Endothelial cell (in vitro differentiated cells): ENCODE measurements at places on chromosomes 3 and 15.
A peak's percentile ranks its signal among the peaks of the same experiment; 100 is the strongest.

- no peaks in the 10 kb centered on the region for H3K4me1 ChIP-seq
- no peak for DNase-seq
- no peak overlapping the region for H3K4me3 ChIP-seq
- H3K27ac ChIP-seq: no peak overlapping the region
- peaks cover 2% of the 10 kb centered on the region for H3K27me3 ChIP-seq
These were observed 53.6 kb downstream of the VGLL3 start for GRCh38 chr3:86937306-86937791.

GRCh38 chr15:65824941-65825544, 33.0 kb upstream of the DENND4A start:
- DNase-seq: no peak
- no peak overlapping the region for H3K4me3 ChIP-seq
- peaks cover 3% of the 10 kb centered on the region for H3K27me3 ChIP-seq
- H3K27ac ChIP-seq: peak overlapping the region; percentile 24

GRCh38 chr3:177590826-177591225, 393.5 kb upstream of the TBL1XR1 start:
- no peaks in the 10 kb centered on the region for H3K36me3 ChIP-seq
- H3K4me3 ChIP-seq: no peak overlapping the region
- peaks cover 14% of the 10 kb centered on the region for H3K4me1 ChIP-seq
- no peak for DNase-seq

DNA sequence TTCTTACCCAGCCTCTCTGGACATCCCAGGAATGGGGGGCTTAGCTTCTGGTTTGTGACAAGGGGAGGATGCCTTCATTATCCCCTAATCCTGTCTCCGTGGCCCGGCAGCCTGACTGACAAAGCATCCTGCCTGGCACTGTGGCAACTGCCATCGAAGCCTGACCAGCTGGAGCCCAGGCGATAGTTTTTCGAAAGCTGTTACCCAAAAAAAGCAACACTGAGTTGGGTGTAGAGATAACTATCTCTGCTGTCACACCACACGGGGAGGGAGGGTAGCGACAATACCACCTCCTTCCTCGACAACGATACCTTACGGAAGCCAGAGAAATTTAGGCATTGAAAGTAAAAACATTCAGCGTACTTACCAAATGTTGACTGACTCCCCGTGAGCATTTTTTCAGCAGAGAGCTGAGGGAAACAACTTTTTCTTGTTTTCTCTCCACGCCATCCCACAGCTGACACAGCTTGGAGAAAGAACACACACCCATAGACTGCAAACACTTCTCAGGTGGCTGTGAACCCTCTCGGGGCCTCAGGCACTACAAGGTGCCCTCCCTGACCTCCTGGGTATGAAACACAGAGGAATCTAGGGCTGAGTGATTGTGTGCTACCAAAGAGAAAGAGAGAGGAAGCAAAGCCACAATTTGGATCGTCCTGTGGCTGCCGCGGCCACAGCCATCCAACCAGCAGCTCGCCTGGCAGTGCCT, 361.9 kb upstream of the ICE2 start:
- H3K4me3 ChIP-seq: no peak overlapping the region
- H3K27me3 ChIP-seq: peaks cover 4% of the 10 kb centered on the region
- no peaks in the 10 kb centered on the region for H3K36me3 ChIP-seq

GRCh38 chr3:28590216-28590615, 241.6 kb upstream of the AZI2 start:
- DNase-seq: no peak
- no peaks in the 10 kb centered on the region for H3K36me3 ChIP-seq
- no peaks in the 10 kb centered on the region for H3K4me1 ChIP-seq
- no peaks in the 10 kb centered on the region for H3K27me3 ChIP-seq
- no peak overlapping the region for H3K27ac ChIP-seq

DNA sequence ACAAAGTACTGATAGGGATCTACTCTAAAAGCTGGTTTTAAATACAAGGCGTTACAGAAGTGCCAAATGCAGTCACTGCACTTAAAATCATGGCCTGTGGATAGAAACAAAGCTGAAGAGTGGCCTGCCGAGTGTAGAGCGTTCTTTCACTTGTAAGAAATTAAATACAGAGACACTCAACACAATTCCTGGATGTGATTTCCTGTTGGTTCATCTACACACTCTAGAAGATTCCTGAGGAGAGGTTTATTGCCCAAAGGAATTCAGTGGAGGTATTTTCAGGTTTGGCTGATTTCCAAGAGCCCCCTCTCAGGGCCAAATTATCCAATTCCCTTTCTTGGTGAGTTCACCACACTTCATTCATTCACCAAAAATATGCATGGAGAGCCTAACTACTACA, 200.3 kb upstream of the IL12A start:
- H3K27ac ChIP-seq: peak overlapping the region; percentile 62
- DNase-seq: no peak
- no peaks in the 10 kb centered on the region for H3K36me3 ChIP-seq
- peaks cover 28% of the 10 kb centered on the region for H3K4me1 ChIP-seq

DNA sequence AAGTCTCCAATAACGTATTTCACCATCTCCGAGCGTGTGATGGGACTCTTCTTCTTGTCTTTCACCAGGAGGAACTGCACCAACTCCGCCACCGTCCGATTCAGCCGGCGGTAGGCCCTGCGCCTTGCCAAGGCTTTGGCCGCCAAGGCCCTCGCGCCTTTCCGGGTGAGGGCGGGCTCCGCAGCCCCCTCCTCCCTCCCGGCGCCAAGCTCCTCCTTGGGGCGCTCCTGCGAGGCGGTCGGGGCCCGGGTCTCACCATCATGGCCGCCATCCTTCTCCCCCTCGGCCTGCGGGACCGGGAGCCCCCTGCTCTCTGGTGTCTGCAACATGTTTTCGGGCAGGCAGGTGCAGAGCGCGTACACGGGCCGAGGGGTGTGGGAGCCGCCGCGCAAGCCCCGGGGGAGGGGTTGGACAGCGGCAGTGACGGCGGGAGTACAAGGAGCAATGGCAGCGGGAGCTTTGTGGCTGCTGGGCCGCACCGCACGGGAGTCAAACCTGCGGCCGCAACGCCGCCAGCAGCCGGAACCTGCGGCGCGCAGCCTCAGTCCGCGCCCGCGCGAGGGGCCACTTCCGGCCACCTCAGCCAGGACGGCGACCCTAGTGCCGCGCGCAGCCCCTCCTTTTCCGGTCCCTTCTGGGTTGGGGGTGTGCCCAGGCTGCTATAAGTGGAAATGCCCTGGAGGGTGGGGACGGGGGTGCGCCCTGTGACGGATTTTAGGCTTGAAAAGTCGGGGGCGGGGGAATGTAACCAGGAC, at the start of gene MAGEF1:
MAGEF1 (minus strand) TSS at position 572 of the 755 bp plus-strand sequence; CDS start at position 329, 243 bp downstream.
- H3K27ac ChIP-seq: peak within 1 kb of the TSS; percentile 81
- peak within 1 kb of the TSS; percentile 98 for H3K4me3 ChIP-seq
- DNase-seq: peak; percentile 67
- H3K4me1 ChIP-seq: peaks cover 27% of the 10 kb centered on the region

- H3K36me3 ChIP-seq: peaks cover 18% of the 10 kb centered on the region
- H3K27me3 ChIP-seq: peaks cover 3% of the 10 kb centered on the region
- peak overlapping the region; percentile 51 for H3K4me3 ChIP-seq
- peaks cover 33% of the 10 kb centered on the region for H3K4me1 ChIP-seq
- no peak overlapping the region for H3K27ac ChIP-seq
These were observed 1.8 kb downstream of the TMEM115 start for GRCh38 chr3:50357481-50357880.

DNA sequence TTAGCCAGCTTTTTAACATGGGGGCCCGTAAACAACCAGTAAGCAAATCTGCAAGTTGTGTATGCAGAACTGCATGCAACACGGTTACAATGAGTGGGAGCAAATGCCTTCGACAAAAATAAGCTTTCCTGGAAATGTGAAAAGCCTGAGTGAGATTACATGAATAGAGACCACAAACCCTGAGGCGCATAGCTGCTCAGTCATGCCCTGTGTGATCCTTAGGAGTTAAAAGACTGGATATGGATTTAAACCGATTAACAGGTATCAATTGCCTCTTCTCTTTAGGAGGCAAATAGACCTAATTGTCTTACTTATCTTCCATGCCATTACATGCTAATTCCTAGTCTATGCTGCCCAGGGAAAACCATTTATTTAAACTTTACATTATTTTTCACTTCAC, 810.3 kb downstream of the ROBO1 start:
- H3K36me3 ChIP-seq: no peaks in the 10 kb centered on the region
- no peaks in the 10 kb centered on the region for H3K27me3 ChIP-seq
- no peak overlapping the region for H3K4me3 ChIP-seq
- no peak for DNase-seq
- no peak overlapping the region for H3K27ac ChIP-seq
- peaks cover 3% of the 10 kb centered on the region for H3K4me1 ChIP-seq

- H3K4me1 ChIP-seq: peaks cover 6% of the 10 kb centered on the region
- no peak for DNase-seq
- no peaks in the 10 kb centered on the region for H3K36me3 ChIP-seq
- no peak overlapping the region for H3K4me3 ChIP-seq
These were observed 114.3 kb downstream of the TGFBR2 start for GRCh38 chr3:30720586-30721313.

DNA sequence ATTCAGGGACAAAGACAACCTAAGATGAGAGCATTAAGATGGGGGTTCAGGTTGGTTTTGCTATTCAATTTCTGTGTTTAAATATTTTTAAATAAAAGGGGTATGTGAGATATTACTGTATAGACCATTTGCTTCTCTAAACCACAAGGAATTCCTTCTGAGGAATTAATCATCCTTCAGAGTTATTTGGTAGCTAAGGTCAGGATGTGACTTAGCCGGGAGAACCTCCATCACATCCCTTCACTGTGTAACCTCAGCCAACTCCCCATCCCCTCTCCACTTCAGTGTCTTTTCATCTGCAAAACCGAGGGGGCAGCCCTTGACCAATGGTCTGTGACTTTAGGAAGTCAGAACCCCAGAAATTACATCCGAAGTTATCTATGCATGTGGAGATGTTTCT, 48.7 kb upstream of the SKOR1 start:
- H3K27me3 ChIP-seq: peaks cover 2% of the 10 kb centered on the region
- no peak overlapping the region for H3K27ac ChIP-seq
- H3K36me3 ChIP-seq: no peaks in the 10 kb centered on the region
- no peak for DNase-seq

GRCh38 chr3:4645468-4645867, 152.3 kb downstream of the ITPR1 start:
- H3K36me3 ChIP-seq: peaks cover 29% of the 10 kb centered on the region
- DNase-seq: no peak
- no peaks in the 10 kb centered on the region for H3K27me3 ChIP-seq
- H3K4me1 ChIP-seq: peaks cover 16% of the 10 kb centered on the region
- H3K27ac ChIP-seq: no peak overlapping the region

DNA sequence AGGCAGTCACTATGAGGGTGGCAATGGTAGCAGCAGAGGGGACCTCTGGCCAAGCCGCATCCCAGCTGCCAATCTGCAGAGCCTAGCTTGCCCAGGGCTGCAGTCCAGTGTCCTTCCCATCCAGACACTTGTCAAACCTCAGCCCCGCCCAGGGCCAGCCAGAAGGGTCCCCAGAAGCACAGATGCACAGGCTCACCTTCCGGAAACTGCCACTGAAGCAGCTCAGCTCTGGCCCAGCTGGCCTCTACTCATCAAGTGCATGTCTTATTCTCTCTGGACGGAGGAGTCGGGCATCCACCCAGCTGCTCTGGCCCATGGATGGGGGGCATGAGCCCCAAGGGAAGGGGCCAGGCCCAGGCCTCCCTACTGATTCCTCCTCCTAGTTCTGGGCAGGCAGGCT, 69.2 kb downstream of the DNAJB8 start:
- H3K36me3 ChIP-seq: no peaks in the 10 kb centered on the region
- no peak overlapping the region for H3K27ac ChIP-seq
- no peak overlapping the region for H3K4me3 ChIP-seq
- peaks cover 6% of the 10 kb centered on the region for H3K27me3 ChIP-seq

GRCh38 chr3:119731560-119732343, 28.9 kb downstream of the CFAP91 start:
- no peaks in the 10 kb centered on the region for H3K27me3 ChIP-seq
- no peak overlapping the region for H3K27ac ChIP-seq
- H3K36me3 ChIP-seq: no peaks in the 10 kb centered on the region
- no peak for DNase-seq
- H3K4me1 ChIP-seq: no peaks in the 10 kb centered on the region
- H3K4me3 ChIP-seq: no peak overlapping the region

- H3K27me3 ChIP-seq: peaks cover 4% of the 10 kb centered on the region
- H3K27ac ChIP-seq: no peak overlapping the region
- H3K4me1 ChIP-seq: peaks cover 4% of the 10 kb centered on the region
- no peak overlapping the region for H3K4me3 ChIP-seq
- peak; percentile 13 for DNase-seq
These were observed 145.4 kb upstream of the PROK2 start for GRCh38 chr3:71930056-71930991.

- DNase-seq: no peak
- no peaks in the 10 kb centered on the region for H3K4me1 ChIP-seq
- H3K36me3 ChIP-seq: no peaks in the 10 kb centered on the region
- H3K27me3 ChIP-seq: no peaks in the 10 kb centered on the region
These were observed 136.6 kb upstream of the RARB start for GRCh38 chr3:25291481-25291905.

DNA sequence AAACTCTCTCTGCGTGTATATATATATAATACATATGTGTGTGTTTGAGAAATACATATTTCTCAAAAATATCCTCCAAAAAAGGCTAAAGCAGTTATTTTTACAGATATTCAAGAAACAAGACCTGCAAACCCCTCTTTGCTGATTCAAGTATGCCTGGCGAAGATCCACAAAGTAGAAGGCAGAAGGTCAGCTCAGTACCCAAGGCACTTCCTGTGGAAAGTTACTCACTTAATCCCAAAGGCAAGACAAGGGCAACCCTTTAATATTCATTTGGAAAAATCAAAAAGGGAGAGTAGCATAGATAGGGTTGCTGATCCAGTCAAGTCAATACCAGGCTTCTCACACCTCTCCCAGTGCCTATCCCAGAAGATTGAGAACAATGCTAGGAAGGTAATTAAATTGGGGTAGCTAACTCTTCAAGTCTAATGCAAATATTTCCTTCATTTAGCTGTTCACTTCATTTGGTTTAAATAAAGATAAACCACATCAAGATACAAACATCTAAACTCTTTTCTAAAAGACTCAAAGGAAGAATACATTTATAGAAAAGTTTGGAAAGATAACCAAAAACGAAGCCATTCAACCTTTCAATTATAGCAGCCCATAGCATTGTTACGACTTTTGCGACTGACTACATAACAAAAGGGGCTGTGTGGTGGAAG, 7.2 kb downstream of the COX17 start:
- no peak overlapping the region for H3K27ac ChIP-seq
- no peak for DNase-seq
- peaks cover 5% of the 10 kb centered on the region for H3K4me1 ChIP-seq
- no peaks in the 10 kb centered on the region for H3K27me3 ChIP-seq
- no peak overlapping the region for H3K4me3 ChIP-seq
- peaks cover 9% of the 10 kb centered on the region for H3K36me3 ChIP-seq

- no peaks in the 10 kb centered on the region for H3K36me3 ChIP-seq
- no peak overlapping the region for H3K27ac ChIP-seq
- no peaks in the 10 kb centered on the region for H3K27me3 ChIP-seq
- peaks cover 9% of the 10 kb centered on the region for H3K4me1 ChIP-seq
- H3K4me3 ChIP-seq: no peak overlapping the region
These were observed 41.1 kb downstream of the THBS1 start for GRCh38 chr15:39621976-39622375.

DNA sequence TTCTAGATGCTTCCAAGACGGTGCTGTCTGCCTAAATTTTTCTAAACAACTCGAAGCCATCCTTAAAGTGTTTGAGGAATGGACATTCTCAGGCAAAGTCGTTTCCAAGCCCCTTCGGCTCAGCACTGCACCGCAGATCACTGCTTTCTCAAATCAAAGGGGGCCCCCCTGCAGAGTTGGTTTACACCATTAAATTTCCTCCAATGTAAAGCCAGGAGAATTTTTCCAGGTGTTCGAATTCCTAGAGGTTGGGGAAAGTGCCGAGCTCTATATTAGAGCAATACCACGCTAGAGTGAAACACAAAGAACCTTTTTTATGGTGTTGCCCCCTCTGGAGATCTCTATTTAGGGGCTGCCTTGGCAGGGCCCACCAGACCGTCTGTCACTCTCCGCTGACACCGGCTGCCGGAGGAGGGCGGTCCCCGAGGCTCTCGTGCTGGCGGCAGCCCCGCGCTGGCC, 277.9 kb upstream of the NR2F2 start:
- no peaks in the 10 kb centered on the region for H3K36me3 ChIP-seq
- no peak for DNase-seq
- H3K27me3 ChIP-seq: peaks cover 7% of the 10 kb centered on the region
- no peak overlapping the region for H3K4me3 ChIP-seq
- no peak overlapping the region for H3K27ac ChIP-seq
